ENCODE measurements at places on chromosomes 16 and 17.

DNA sequence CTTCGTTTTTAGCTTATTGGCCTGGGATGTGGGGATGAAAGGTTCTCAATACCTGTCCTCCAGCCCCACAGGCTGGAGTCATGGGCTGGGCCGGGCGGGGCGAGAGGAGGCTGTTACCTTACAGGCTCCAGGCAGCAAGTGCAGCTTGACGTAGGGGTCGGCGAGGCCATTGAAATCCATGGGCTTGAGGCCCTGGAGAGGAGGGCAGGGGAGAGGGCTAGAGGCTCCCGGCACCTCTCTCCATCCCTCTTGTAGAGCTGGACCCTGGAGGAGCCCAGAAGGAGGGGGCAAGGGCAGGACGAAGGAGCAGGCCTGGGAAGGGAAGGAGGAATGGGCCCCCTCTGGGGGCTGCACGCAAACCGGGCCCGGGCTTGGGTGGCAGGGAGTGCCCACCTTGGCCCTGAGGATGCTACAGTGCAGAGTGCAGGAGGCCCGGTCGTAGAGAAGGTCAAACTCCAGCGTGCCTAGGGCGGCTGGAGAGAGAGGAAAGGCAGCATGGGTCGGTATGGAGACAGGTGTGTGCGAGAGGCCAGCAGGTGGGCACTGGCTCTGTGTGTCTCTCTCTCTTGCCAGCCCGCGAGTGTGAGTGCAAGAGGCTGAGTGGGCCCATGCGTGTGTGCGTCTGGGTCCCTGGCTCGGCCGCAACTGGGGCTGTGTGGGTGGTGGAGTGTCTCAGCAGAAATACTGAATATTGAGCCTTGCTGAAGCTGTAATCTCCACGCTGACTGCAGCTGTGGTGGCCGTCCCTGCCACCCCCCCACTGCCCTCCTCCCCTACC lies 1.6 kb downstream of the DOC2A start:
- no peak for DNase-seq

GRCh38 chr16:83928341-83929055 lies 24.5 kb upstream of the OSGIN1 start:
- no peak for DNase-seq

DNA sequence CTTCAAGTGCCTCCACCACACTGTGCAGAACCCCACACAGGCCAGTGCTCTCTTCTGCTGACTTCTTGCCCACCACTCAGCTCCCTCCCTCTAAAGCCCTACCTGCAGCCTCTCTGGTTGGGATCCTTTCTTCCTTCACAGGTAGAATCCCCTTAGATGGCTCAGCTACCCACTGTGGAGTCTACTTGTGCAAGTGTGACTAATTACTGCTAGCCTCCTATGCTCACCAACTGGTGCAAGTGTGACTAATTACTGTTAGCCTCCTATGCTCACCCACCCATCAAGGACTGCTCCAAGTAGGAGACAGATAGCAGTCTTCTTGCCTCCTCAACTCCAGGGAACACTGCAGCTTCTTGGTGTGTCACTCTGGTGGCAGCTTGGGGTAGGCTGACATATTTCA lies 43.6 kb downstream of the TEX14 start:
- no peak for DNase-seq

- no peak for DNase-seq
These were observed 84.5 kb upstream of the ZNF469 start for GRCh38 chr16:88298181-88298832.

GRCh38 chr16:11224096-11224893 lies 31.7 kb downstream of the SOCS1 start:
- no peak for DNase-seq

DNA sequence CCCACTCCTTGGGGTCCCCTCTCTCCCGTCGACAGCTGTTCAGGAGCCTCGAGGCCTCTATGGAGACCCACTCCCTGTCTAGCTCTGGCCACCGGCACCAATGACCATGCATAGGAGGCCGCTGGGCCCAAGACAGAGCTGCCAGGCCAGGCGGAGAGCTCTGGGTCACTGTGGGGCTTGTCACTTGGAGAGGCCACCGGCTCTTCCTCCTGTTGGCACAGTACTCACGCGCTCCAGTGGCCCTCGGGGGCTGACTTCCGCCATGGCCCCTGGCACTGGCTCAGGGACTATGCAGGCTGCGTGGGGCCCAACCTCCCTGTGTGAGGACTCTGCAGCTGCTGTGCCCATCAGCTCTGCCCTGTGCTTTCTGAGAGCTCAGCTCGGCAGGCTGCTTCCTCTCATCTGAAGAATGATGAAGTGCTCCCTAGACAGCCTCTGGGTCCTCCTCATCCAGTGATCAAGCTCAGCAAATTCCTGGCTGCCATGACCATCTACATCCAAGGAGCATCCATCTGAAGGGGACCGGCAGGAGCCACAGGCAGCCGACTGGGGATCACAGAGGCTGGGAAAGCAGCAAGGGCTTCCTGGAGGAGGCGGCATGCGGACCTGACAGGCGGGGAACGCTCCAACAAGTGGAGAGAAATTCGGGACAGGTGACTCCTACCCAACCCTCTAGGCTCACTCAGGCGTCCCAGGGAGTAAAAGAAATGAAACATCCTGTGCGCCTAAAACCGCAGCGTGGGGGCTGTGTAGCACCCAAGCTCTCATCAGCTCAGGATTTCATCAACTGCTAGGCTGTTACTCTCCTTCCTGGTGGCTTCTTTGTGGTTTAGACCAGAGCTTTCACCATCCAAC lies 16.8 kb downstream of the GALNS start:
- no peak for DNase-seq

DNA sequence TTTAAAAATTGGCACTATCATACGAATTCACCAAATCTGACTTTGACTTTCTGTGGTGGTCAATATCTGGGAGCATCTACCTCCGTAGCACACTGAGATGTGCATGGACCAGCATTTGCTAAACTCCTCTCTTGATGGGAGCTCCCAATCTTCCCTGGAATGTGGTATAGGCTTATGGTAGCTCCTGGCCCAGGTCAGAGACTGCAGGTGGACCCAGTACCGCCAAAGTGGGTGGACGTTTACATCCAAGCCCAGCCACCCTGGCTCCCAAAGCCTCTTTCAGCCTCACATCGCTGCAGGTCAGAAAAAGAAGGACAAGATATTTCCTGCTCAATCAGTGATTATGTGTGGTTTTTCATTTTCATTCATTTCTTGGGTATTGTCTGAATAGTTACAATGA lies 43.1 kb upstream of the NKD1 start:
- DNase-seq = no peak

- DNase-seq = no peak
These were observed 9.0 kb downstream of the CBFA2T3 start for GRCh38 chr16:88967830-88968588.

DNA sequence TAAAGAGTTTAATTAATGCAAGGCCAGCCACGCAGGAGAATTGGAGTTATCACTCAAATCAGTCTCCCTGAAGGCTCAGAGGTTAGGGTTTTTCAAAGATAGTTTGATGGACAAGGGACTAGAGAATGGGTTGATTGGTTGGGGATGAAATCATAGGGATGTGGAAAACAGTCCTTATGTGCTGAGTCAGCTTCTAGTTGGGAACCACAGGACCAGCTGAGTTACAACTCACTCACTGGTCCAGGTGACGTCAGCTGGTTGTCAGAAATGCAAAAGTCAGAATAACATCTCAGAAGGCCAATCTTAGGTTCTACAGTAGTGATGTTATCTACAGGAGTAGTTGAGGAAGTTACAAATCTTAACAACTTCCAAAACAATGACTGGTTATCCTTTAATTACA lies 47.6 kb downstream of the CPD start:
- DNase-seq = no peak

- DNase-seq = no peak
These were observed 3.3 kb upstream of the CES1 start for GRCh38 chr16:55836158-55836611.

- DNase-seq = no peak
These were observed 12.4 kb downstream of the SGCA start for GRCh38 chr17:50177983-50178834.

DNA sequence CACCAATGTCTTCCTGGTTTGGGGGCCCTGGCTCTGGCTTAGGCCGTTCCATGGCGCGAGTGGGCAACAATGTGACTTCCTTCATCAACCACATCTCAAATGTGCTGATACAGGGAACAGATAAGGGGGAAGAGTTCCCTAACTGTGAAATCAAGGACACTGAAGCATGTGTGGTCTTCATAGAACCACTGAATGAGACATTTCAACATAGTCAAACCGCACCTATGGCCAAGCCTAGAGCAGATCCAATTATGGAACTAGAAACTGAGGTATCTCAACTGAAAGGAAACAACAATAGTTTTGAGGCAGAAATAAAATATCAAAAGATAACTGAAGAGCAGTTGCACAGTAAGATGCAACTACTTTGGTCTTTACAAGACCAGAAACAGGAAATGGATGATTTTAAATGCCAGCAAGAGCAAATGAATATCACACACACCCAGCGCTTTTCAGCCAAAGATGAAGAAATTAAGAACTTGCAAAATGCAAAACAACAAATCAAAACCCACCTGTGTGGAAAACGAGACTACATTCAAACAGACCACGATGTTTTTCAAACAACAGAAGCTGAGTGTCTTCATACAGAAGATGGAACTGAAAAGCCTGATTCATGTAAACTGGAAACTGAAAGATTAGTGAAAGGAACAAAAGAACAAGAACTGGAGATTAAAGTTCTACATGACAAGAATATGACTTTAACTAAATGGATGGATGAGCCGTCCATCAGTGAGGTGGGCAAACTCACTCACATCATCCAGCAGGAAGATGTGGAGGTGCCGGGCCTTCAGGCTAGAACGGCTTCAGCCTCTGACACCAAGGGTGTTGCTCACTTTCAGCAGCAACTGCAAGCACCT lies 18.1 kb upstream of the LCMT1 start:
- no peak for DNase-seq

- no peak for DNase-seq
These were observed 9.0 kb downstream of the KCTD13 start for GRCh38 chr16:29916979-29917378.

GRCh38 chr16:24646646-24646995 lies 82.8 kb upstream of the TNRC6A start:
- no peak for DNase-seq

DNA sequence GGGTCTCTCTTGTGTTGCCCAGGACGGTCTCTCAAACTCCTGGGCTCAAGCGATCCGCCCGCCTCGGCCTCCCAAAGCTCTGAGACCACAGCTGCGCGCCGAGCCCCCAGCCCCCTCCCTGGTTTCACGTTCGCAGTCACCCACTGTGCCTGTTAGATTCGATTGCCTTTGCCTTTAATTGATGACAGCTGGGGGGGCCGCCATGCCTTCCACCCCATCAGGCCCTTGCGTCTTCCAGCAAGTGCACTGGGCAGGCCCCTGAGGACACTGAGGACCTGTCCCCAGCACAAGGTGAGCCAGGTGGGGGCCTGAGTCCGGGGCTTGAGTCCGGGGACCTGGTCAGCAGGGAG lies 3.3 kb downstream of the IGFALS start:
- DNase-seq = no peak

DNA sequence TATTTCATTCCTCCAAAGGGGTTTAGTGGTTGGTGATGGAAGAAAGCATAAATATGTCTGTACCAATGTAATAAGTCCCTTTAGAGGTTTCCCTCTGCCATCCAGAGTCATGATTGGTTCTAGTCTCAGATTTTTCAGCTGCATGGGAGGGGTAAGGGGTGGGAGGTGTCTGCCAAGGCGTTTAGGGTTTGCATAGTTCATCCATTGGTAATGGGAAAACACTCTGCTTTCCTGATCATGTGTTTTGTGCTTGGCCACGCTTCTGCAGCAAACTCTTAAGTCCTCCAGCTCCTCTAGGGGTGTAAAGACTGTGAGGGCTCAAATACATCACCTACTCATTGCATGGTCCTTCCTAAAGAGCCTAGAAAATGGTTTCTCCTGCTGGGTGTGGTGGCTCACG lies 29.8 kb downstream of the LIG3 start:
- DNase-seq = no peak

GRCh38 chr17:39153599-39154051 lies 2.2 kb upstream of the PLXDC1 start:
- DNase-seq = peak; percentile 61

DNA sequence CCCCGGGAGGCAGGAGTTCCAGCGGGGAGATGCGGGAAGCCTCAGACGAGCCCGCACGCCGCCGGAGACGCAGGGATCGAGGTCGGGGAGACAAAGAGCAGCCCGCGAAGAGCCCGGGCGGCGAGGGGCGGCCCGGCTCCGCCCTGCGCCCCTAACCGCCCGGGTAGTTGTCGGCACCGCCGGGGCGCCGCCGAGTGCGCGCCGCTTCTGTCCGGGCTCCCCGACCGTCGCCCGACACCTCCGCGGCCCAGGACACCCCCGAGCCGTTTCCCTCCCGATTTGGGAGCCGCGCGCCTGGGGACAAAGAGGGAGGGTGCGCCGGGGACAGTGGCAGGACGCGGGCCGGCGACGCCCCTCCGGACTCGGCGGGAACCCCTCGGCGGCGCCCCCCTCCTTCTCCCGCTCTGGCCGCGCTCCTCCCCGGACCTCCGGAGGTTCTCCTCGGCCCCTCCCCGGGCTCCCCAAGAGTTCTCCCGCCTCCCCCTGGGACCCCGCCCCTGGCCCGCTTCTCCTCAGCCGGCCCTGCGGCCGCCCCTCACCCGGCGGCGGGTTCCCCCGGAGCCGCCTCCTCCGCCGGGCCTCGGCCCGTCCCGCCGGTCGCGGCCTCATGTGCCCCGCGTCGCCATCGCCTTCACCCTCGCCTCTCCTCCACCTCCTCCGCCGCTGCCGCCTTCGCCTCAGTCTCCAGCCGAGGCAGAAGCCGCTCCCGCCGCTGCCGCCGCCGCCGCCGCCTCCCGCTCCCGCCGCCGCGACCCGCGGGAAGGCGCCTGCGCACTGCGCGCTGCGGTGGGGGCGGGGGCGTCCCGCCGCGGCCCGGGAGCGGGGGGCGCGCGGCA lies at the start of gene GJC1:
Gene GJC1 (minus strand): TSS at position 765 of the 836 bp plus-strand sequence. CDS start 24,470 bp downstream, outside the sequence.
- peak; percentile 27 for DNase-seq

GRCh38 chr17:51189162-51189561 lies 23.0 kb downstream of the NME2 start:
- no peak for DNase-seq

DNA sequence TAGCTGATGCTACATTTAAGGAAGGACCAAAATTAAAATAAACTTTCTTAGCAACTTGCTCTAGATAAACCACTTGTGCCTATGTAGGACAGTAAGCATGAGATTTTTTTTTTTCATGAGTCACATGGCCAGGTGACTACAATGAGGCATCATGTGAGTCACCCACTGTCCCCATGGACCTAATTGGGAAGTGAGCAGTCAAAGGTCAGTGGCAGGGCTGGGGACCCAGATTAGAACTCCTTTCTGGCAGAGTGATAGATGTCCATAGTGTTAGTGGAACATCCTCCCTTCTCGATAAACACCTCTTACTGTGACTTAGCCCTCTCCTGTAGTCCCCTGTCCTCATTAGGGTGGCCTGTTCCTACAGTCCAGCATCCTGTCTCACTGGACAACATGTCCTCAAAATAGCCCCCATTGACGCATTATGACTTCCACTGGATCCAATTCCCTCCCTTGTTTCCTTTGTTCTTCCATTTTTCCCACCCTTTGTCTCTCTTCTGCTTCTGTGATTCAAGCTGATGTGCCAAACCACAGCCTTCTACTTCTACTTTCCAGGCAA lies 12.4 kb downstream of the ITGB3 start:
- no peak for DNase-seq

Data from NCI-H1105 (cell line).